ENCODE measurements at places on chromosomes 1 and 21.

DNA sequence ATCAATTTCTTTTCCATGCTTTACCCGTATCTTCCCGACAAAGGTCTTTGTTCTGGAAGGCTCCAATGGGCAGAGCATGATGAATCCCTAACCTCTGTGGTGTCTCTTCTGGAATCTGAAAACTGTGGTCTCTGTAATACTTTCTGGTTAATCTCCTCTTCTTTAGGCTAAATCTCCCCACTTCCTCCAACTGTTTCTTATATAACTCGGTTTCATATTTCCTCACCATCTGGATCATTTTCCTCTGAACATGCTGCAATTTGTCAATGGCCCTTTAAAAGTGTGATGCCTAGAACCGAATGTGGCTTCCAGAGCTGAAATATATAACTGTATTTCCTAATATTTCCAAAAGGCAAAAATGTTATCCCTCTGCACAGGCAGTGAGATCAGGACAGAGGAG is 66.1 kb downstream of the ALG14 start:
- no peak for DNase-seq

DNA sequence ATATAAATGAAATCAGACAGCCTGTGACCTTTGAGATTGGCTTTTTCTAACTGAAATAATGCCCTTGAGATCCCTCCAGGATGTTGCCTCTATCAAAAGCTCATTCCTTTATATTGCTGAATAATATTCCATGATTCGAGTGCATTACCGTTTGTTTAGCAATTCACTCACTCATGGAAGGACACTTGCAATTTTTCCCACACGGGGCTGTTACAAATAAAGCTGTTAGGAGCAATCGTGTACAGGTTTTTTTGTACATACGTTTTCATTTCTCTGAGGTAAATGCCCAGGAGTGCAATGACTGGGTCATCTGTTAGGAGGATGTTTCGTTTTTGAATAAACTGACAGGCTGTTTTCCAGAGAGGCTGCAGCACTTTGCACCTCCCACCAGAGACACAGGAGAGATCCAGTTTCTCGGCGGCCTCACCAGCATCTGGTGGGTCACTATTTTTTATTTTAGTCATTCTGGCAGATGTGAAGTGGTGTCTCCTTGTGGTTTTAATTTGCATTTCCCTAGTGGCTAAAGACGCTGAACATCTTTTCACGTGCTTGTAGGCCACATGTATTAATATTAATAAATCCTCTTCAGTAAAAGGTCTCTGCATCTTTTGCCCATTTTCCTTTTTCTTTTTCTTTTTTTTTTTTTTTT is 11.0 kb downstream of the PRDM15 start:
- peak; percentile 59 for DNase-seq

GRCh38 chr1:211129776-211130175 is 4.2 kb downstream of the KCNH1 start:
- no peak for DNase-seq

DNA sequence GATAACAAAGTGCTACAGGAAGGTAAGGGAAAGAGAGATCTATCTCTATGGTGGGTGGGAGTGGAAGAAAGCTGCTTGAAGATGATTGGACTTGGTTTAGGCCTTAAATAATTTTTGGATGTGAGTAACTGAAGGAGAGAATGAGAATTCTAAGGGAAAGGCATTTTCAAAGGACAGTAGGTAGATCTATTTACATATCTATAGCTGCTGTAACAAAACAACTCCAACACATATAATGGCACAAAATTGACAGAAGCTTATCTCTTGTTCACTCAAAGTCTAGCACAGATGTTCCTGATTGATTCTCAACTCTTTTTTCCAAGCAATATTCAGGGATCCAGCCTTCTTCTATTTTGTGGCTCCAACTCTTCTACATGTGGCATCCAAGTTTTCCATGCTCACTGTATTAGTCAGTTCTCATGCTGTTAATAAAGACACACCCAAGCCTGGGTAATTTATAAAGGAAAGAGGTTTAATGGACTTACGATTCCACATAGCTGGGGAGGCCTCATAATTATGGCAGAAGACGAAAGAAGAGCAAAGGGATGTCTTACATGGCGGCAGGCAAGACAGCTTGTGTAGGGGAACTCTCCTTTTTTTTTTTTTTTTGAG is 3.1 kb upstream of the DDAH1 start:
- DNase-seq, result no peak

DNA sequence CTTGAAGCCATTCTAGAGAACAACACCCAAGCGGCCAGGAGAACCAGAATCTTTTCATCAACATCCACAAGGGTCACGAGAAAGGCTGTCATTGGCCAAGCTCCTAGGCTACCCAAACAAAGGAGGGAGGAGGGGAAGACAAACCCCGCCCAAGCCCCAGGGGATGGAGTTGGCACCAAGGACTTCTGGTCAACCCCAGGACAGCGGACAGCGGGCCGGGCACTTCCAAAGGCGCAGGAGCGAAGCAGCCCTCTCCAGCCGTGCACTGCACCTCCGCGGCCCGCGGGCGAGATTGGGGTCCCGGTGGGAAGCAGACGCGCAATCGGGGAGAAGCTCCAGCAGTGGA is at the start of gene CLIC6:
TSS of gene CLIC6 (plus strand) at position 192 of the 346 bp plus-strand sequence. CDS start 395 bp downstream, outside the sequence.
- DNase-seq, result no peak

- no peak for DNase-seq
Observed at GRCh38 chr1:245025525-245025924, 129.3 kb upstream of the KIF26B start.
